GOT3 (cell line): ENCODE measurements at places on chromosomes 6 and 20.

GRCh38 chr20:49415005-49415667 is 67.3 kb downstream of the KCNB1 start:
- no peak for DNase-seq

- no peak for DNase-seq
Observed at GRCh38 chr6:159513074-159513720, 179.8 kb downstream of the SOD2 start.

DNA sequence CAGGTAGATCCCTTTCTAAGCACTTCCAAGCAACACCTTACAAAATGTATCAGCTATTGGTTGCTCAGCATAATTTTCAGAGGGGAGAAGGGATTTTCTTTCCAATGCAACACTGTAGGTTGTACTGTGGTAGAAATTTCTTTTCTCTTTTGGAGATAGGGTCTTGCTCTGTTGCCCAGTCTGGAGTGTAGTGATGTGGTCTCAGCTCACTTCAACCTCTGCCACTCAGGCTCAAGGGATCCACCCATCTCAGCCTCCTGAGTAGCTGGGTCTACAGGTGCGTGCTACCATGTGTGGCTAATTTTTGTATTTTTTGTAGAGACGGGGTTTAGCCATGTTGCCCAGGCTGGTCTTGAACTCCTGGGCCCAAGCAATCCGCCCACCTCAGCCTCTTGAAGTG is 16.3 kb downstream of the RAD21L1 start:
- no peak for DNase-seq

DNA sequence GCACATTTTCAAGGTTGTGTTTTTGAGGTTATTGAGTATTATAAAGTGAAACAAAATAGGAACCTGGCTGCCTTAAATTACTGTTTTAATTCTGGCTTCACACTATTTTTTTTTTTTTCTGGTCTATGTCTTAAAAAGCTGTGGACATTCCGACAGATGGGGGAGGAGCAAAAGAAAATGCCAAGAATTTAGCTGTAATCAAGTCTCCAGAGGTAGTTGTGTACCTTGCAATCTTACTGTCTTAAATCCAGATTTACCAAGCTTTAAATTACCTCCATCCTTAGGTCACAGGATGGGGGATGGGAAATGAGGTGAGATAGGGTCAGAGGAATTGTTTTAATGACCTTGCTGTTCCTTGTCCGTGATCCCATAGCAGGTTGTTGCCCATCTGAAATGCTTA is 182.8 kb downstream of the UTRN start:
- DNase-seq: no peak

DNA sequence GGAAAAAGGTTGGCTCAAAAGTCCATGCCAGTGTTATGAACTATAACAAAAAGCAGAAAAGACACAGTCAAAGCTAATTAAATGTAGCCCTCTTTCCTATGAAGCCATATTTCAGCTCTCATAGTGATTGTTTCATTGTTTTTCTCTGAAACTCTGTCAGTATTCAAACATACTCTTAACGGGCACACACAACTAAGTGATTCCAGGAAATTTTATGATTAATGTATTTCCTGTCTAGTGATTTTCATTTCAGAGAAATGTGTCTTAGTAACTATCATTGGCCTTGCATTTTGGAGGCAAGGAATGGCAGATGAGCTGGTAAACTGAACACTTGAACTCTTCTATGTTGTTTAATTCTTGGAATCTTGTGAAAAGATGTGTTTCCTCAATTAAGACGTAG is 68.0 kb downstream of the CLVS2 start:
- DNase-seq: no peak
